ENCODE measurements at places on chromosomes 11 and 22.

GRCh38 chr11:100774859-100775258 lies 87.8 kb downstream of the ARHGAP42 start:
- DNase-seq = no peak

DNA sequence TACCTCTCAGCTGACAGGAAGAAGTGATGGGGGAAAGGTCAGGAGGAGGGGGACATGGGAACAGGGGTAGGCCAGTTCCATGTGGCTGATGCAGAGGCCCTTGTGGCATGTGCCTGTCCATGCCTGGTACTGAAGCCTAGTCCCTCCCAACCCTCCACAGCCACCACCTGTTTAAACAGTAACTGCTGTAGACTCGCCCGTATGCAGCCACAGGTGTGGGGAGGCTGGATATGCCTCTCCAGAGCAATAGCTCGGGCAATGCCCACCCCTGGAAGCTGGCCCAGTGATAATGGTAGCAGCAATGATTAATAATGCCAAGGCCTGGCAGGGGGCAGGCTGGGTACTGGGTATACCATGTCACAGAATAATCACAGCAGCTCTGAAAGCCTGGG lies 2.3 kb downstream of the SMTN start:
- DNase-seq = no peak

DNA sequence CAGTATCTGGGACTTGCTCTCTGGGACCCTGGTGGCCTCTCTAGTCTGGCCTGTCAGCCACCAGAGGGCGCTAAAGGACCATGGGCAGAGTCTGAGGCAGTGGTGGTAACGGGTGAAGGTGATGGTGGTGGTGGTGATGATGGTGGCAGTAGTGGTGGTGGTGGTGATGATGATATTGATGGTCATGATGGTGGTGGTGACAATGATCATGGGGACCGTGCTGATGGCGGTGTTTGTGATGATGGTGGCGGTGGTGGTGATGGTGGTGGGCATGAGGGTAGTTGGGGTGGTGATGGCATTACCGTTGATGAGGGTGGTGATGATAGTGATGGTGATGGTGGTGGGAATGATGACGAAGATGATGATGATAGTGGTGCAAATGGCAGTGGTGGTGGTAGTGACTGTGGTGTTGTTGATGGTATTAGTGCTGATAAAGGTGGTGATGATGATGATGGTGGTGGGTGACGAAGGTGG lies 16.0 kb downstream of the TRPM5 start:
- peak; percentile 79 for DNase-seq

GRCh38 chr11:129117595-129118350 lies 74.4 kb downstream of the ARHGAP32 start:
- peak; percentile 4 for DNase-seq

DNA sequence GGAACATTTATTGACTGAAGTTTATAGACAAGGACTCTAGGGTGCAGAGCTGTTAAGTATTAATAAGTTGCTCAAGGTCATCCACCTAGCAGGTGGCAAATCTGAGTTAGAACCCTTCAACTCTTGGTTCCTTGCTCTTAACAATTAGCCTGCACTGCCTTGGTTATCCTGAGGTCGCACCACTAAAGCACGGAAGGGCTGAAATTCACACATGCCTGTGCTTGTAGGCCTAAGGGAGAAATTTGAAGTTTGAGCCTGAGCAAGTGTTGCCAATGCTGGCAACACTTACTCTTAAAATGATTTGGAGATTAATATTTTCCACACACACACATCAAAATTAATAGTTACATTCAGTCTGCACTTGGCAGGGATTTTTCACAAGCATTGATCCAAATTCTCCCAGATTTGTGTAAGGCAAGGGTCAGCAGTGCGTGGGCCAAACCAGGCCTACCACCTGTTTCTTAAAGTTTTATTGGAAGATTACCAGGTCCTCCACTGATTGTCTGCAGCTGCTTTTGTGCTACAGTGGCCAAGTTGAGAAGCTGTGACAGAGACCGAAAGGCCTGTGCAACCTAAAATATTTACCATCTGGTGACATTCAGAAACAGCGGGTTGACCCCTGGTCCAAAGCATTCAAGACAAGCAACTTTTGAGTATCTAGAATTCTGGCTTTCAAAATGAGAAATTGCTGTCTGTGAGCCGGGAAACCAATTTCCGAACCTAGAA lies 16.3 kb downstream of the APOL5 start:
- no peak for DNase-seq
